ENCODE measurements at places on chromosomes 3 and 15.

GRCh38 chr3:129161860-129162271 lies 1.0 kb upstream of the ISY1 start:
- no peak for DNase-seq

GRCh38 chr15:73710321-73710720 lies 26.1 kb downstream of the CD276 start:
- DNase-seq: no peak

GRCh38 chr3:139204728-139205127 lies 139.1 kb upstream of the MRPS22 start:
- no peak for DNase-seq

DNA sequence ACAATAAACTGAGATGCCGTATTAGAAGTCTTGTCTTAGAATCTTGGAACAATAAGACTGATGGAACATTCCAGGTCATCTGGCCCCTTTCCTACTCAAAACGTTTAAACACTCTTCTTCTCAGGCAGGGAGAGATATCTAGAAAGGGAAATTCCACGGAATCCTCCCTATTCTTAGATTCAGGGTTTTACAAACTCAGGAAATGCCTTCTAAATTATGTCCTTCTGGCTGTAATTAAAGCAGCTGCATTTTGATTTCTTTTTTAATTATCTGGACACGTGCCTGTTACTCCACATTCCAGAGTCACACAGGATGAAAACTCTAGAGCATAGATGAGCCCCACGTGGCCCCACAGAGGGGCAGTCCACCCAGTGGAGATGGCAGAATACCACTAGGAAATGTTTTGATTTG lies 41.5 kb upstream of the MTMR10 start:
- DNase-seq: no peak

GRCh38 chr15:90165659-90166489 lies 35.3 kb upstream of the SEMA4B start:
- DNase-seq: no peak

DNA sequence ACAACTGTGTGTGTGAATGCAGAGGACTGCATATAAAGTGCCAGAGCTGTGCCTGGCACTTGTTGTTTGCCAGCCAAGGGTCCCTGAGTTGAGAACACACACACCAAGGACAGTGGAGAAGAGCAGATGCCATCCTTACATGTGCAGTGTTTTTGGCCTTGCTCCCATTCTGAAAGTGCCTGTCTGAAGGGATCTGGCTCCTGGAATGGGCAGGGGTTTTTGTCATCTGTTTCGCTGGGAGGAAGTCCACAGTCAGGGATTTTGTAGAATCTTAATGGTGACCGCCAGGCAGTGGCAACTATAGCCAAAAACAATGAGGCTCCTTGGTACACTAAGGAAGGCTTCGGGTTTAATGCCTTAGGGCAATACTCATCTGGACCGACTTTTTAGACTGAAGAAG lies 63.7 kb downstream of the DUT start:
- no peak for DNase-seq

GRCh38 chr15:50519740-50520425 lies 26.6 kb downstream of the USP50 start:
- no peak for DNase-seq

- DNase-seq: no peak
These were observed 10.7 kb upstream of the DHX36 start for GRCh38 chr3:154334973-154335420.

- DNase-seq: no peak
These were observed 9.9 kb downstream of the FOXL2 start for GRCh38 chr3:138936741-138937689.

GRCh38 chr3:108298056-108298455 lies 1.7 kb downstream of the HHLA2 start:
- no peak for DNase-seq

DNA sequence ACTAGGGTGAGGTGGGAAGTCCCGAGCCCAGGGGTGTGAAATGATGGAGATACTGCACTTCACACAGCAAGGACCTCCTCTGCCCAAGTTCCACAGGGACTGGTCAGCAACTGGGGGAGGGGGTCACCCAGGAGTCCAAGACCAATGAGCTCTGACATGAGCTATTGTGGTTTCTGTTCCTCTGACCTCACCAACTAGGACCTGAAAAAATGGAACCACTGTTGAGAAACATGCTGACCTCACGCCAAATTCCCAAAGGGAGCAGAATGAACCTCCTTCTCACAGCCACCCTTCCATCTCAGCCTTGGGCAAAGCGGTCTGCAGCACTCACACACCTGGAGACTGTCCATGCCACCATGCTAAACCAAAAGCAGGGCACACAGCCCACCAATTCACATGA lies 69.3 kb downstream of the LRIG1 start:
- DNase-seq: no peak

DNA sequence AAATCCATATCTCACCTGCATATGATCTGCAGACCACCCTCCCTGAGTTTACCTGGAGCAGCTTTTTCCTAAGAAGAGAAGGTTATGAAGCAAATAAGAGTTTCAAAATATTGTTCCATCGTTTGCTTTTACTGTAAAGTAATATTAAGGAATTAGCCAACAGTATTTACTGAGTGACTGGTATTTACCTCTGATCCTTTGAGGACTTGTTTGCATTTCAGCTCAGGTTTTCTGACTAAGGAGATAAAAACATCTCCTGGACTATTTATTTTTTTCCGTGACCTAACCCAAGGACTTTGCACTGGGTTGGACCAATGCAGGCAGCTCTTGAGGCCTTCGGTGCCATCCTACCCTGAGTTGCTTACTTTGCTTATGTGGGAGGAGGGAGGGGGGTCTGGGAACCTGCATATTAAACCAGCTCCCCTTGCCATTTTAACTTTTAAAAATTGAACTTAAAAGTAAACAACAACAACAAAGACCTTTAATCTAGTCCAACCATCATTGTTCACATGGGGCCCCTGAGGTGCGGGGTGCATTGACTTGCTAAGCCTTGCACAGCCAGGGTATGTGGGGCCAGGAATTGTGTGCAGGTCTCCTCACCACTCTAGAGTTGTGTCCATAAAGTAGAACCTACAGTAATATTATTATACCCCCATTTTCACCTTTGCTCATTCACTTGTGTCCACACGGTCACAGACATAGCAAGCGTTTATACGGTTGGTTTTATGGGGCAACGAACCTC lies 39.3 kb downstream of the TRAK1 start:
- DNase-seq: no peak

DNA sequence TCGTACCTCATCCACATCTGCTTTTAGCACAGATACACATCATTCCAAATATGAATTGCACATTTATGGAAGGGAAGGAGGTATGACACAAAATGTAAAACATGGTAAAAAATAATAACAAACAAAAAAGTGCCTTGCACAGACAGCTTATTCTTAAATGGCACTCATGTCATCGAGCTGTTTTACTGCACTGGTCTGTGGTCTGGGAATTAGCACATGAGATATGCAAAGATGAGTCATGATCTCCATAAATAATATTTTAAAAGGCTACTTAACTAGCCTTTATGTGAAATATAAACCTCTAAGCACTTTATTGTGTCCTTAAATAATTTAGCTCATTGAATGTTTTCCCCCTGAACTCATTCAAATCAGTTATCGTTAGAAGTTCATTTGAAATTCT lies 142.2 kb upstream of the ZNF385D start:
- no peak for DNase-seq

- DNase-seq: no peak
These were observed 3.8 kb upstream of the PLXND1 start for GRCh38 chr3:129610276-129610675.

DNA sequence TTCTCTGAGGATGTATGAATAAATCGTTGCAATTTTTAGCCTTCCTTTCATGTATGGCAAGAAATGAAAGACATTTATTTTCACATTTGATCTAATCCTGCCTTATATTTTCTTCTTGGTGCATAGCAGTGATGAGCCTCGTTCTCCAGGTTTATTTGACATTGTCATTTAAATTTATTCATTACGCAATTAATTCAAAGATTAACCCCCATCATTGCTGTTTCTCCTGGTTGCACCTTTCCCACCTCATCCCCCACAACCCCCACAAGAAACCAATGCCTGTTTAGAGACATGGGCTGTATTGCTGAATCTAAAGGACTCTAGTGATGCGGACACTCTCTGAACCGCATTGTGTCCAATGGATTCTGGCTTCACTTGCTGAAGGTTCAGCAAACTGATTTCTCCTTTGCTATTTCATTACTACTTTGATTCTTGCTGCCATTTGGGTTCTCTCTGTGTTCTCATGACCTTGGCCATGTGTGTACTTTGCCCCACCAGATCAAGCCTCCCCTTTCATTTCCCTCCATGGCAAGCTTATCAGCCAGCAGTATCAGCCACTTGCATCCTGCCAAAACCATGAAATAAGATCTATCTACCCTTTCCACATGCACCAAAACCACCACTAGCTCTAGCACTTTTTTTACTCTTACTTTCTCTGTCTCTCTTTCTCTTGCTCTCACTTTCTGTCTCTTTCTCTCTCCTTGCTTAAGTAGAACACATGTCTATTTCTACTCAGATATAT lies 382.7 kb downstream of the GBE1 start:
- DNase-seq: no peak

DNA sequence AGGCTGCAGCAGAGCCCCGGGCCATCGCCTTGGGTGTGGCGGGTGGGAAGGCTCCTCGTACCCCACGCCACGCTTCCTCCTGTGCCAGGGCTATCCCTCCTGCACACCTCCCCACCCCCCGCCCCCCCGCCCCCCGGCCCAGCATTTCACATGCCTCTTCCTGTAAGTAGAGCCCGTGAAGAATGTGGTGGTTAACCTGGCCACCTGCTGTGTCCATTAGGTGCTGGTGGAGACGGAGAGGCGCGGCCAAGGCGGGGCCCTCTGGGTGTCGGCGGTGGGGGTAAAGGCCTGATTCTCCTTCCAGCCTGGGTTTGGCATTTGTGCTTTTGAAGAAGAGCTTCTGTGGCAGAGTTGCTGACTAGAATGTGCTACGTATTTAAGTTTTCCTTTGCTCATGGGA lies 127.8 kb downstream of the CHDH start:
- DNase-seq: no peak

- no peak for DNase-seq
These were observed 186.9 kb downstream of the MAGI1 start for GRCh38 chr3:65851827-65852226.

- no peak for DNase-seq
These were observed 1060.2 kb downstream of the NSUN3 start for GRCh38 chr3:95123104-95123503.

Measured in effector memory CD4-positive, alpha-beta T cell (primary cell).